ENCODE measurements at places on chromosomes 1 and 21. TPM values are rescaled to one million over a fixed set of nuclear protein-coding genes. Genes with fewer than 3 reads are reported as not detected.

The CXADR gene
- total RNA-seq = 121 TPM

The SEC16B gene
- 2.1 TPM for total RNA-seq

The NBPF10 gene
- 7.4 TPM for total RNA-seq

The TLR5 gene
- 13.6 TPM for total RNA-seq

The F13B gene
- not detected for total RNA-seq

The SLC30A10 gene
- total RNA-seq = not detected

The HES5 gene
- 12.0 TPM for total RNA-seq

The MAEL gene
- not detected for total RNA-seq

The CFH gene
- 30.5 TPM for total RNA-seq

The IER5 gene
- total RNA-seq = 11.3 TPM

The SIM2 gene
- total RNA-seq = not detected

The RCSD1 gene
- 0.34 TPM for total RNA-seq

The CAMK2N1 gene
- total RNA-seq = 10.4 TPM

The GCSAML gene
- total RNA-seq = not detected

The NUAK2 gene
- 16.2 TPM for total RNA-seq

The CNTN2 gene
- 13.3 TPM for total RNA-seq

The CLIC6 gene
- total RNA-seq = 2.5 TPM

The MANEAL gene
- total RNA-seq = 9.2 TPM

The FAM177B gene
- not detected for total RNA-seq

The ELF3 gene
- total RNA-seq = 33.9 TPM

The DIRAS3 gene
- total RNA-seq = 2.2 TPM

The BGLAP gene
- total RNA-seq = not detected
